ENCODE measurements at places on chromosomes 13 and 19. TPM values are rescaled to one million over a fixed set of nuclear protein-coding genes. Genes with fewer than 3 reads are reported as not detected.

Gene SLC10A2
- not detected for total RNA-seq

Gene CLEC17A
- total RNA-seq = not detected

Gene SIGLEC12
- not detected for total RNA-seq

Gene SYCN
- total RNA-seq = not detected

Gene SLITRK1
- 0.28 TPM for total RNA-seq

Gene RETN
- not detected for total RNA-seq

Gene ZNF613
- total RNA-seq = 22.5 TPM

Gene IL12RB1
- not detected for total RNA-seq

Gene PABPC3
- total RNA-seq = not detected

Gene SH2D3A
- total RNA-seq = 10.7 TPM

Gene GPR18
- total RNA-seq = not detected

Measured in endodermal cell (in vitro differentiated cells).